ENCODE measurements at places on chromosomes 12 and 14. TPM values are rescaled to one million over a fixed set of nuclear protein-coding genes. Genes with fewer than 3 reads are reported as not detected.

Gene MRPL52
- polyA plus RNA-seq: 73.7 TPM

GRCh38 chr12:40382217-40382616 lies 157.4 kb downstream of the LRRK2 start:
- no peak for DNase-seq

DNA sequence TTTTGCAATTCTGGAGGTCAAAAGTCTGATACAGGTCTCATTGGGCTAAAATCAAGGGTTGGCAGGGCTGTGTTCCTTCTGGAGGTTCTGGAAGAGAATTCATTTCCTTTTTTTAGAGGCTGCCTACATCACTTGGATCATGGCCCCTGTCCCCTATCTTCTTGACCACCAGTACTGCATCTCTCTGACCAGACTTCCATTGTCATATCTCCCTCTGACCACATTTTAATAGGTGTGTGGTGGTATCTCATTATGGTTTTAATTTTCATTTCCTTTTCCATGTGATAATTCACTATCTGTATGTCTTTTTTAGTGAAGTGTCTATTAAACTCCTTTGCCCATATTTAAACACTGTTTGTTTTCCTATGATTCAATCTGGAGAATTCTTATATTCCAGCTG lies 215.2 kb upstream of the OTX2 start:
- no peak for DNase-seq

- no peak for DNase-seq
These were observed 15.3 kb upstream of the PELI2 start for GRCh38 chr14:56102941-56103340.

- DNase-seq: no peak
These were observed 52.6 kb downstream of the FGD6 start for GRCh38 chr12:95164656-95165055.

- no peak for DNase-seq
These were observed 1.3 kb downstream of the TEDC1 start for GRCh38 chr14:105492031-105492970.

GRCh38 chr14:29521526-29522137 lies 406.0 kb downstream of the PRKD1 start:
- DNase-seq: no peak

DNA sequence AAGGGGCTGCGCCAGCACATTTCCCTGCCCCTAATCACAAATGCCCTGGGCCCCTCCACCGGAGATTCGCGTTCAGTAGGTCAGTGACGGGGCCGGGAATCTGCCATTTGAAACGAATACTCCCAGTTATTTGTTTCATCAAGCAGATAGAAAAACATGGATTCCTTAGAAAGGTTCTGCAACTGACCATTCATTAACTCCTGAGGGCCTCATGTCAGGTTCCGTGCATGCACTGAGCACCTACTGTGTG lies 25.6 kb upstream of the UBC start:
- DNase-seq: no peak

Data from forelimb muscle (tissue), 1 donor.